ENCODE measurements at places on chromosomes 11 and 22. TPM values are rescaled to one million over a fixed set of nuclear protein-coding genes. Genes with fewer than 3 reads are reported as not detected.
A peak's percentile ranks its signal among the peaks of the same experiment; 100 is the strongest.

DNA sequence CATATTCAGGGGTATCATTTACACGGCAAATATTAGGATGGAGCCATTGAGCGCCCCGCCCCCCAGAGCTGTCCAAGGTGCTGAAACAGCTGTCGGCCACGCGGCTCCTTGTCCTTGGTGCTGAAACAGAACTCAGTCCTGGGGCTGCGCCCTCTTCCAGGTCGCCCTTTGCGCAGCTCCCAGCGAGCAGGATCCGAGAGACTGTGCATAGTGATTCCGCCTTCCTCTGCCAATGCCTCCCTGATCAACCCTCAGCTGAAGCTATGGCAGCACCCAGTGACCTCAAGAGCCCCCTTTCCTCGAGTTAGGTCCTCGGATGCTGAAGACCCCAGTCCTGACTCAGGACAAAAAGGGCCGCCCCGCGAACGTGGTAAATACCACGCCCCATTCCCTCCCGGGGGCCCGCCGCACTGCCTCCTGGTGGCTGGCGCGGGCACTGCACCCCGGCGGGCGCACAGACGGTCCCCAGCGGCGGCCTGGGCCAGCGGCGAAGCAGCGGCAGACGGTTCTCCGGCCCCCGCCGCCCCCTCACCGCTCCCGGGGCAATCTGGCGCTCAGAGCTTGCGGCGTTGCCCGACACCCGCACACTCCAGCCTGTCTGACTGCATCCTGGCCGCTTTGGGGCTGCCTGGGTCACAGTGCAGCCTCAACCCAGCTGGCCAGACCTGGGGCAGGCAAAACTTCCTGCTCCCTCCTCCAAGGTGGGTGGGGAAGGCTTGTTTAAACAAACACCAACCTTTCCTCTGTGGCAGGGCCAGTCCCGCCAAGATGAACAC lies 13.4 kb downstream of the SYT7 start:
- no peak overlapping the region for H3K27ac ChIP-seq
- H3K4me1 ChIP-seq: peaks cover 2% of the 10 kb centered on the region
- H3K27me3 ChIP-seq: peaks cover 15% of the 10 kb centered on the region
- no peak overlapping the region for H3K4me3 ChIP-seq
- no peaks in the 10 kb centered on the region for H3K36me3 ChIP-seq

DNA sequence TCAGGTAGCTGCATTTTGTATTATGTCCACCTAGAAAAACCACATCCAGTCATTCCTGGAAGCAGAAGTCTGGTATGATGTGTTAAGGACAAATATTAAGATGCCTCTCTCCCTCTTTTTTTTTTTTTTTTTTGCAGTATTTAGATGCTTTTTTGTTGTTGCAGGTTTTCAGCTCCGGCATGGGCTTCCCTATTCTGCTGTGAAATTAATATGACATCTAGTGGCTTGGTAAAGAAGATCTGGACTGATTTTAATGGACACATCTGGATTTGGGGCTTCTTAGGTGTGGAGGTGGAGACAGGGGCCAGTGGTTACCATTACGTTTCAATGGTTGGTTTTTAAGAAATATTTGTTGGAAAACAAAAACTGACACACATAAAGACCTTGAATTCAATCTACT lies 47.5 kb upstream of the RASSF10 start:
- peaks cover 26% of the 10 kb centered on the region for H3K27me3 ChIP-seq
- no peak overlapping the region for H3K27ac ChIP-seq
- H3K4me3 ChIP-seq: no peak overlapping the region
- no peak for DNase-seq

- peaks cover 94% of the 10 kb centered on the region for H3K4me1 ChIP-seq
- DNase-seq: peak; percentile 54
- H3K27ac ChIP-seq: peak overlapping the region; percentile 98
- peak overlapping the region; percentile 74 for H3K4me3 ChIP-seq
Observed at GRCh38 chr22:36332623-36333332, 55.0 kb downstream of the MYH9 start.

- H3K4me1 ChIP-seq: no peaks in the 10 kb centered on the region
- no peak overlapping the region for H3K27ac ChIP-seq
- no peak for DNase-seq
- H3K4me3 ChIP-seq: no peak overlapping the region
- H3K36me3 ChIP-seq: no peaks in the 10 kb centered on the region
- no peaks in the 10 kb centered on the region for H3K27me3 ChIP-seq
Observed at GRCh38 chr22:35140879-35141745, 75.2 kb downstream of the ISX start.

GRCh38 chr22:37328017-37328416 lies 45.7 kb downstream of the CYTH4 start:
- H3K4me3 ChIP-seq: no peak overlapping the region
- peaks cover 70% of the 10 kb centered on the region for H3K27me3 ChIP-seq
- H3K27ac ChIP-seq: no peak overlapping the region

DNA sequence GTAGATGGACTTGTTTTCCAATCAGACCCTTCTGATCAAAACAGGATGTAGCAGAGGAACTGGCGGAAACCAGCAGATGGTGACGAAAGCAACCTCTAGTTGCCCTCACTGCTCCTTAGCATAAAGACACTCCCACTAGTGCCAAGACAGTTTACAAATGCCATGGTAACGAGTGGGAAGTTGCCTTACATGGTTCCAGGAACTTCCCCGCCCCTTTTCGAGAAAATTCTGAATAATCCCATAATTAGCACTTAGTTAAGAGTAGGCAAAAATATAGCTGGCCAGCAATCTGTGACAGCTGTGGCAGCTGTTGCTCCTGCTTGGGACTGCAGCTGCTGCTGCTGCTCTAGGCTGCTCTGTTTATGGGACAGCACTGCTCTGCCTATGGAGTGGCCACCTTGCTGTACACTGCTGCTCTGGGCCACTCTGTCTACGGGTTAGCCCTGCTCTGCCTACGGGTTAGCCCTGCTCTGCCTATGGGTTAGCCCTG lies 33.4 kb upstream of the SORL1 start:
- peak; percentile 40 for DNase-seq
- H3K27me3 ChIP-seq: no peaks in the 10 kb centered on the region
- peak overlapping the region; percentile 62 for H3K27ac ChIP-seq
- peak overlapping the region; percentile 23 for H3K4me3 ChIP-seq

- no peak overlapping the region for H3K4me3 ChIP-seq
- H3K27me3 ChIP-seq: no peaks in the 10 kb centered on the region
- H3K27ac ChIP-seq: no peak overlapping the region
- peak; percentile 4 for DNase-seq
- peaks cover 3% of the 10 kb centered on the region for H3K4me1 ChIP-seq
Observed at GRCh38 chr22:39183991-39184585, 31.6 kb upstream of the CBX7 start.

DNA sequence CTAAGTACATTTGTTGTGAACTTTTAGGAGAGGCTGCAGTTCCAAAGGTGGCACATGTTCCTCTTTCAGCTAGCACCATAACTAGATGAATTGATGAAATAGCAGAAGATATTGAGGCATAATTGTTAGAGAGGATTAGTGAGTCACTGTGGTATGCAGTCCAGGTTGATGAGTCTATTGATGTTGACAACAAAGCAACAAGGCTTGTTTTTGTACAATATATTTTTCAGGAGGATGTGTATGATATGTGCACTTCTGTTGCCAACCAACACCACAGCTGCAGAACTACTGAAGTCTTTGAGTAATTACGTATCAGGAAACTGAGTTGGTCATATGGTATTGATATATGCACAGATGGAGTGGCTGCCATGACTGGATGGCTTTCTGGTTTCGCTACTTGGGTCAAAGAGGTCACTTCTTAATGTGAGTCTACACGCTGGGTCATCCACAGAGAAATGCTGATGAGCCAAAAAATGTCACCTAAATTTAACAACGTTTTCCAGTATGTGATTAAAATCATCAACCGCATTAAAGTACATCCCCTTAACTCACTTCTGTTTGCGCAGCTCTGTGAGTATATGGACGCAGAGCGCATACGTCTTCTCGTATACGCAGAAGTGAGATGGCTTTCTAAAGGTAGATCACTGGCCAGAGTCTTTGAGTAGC lies 261.3 kb upstream of the ANO5 start:
- no peaks in the 10 kb centered on the region for H3K4me1 ChIP-seq
- DNase-seq: no peak
- H3K27me3 ChIP-seq: no peaks in the 10 kb centered on the region
- no peaks in the 10 kb centered on the region for H3K36me3 ChIP-seq
- no peak overlapping the region for H3K4me3 ChIP-seq
- no peak overlapping the region for H3K27ac ChIP-seq

GRCh38 chr11:96257972-96258934 lies 84.7 kb downstream of the MAML2 start:
- H3K27ac ChIP-seq: peak overlapping the region; percentile 95
- H3K4me1 ChIP-seq: peaks cover 64% of the 10 kb centered on the region
- peaks cover 8% of the 10 kb centered on the region for H3K36me3 ChIP-seq
- H3K27me3 ChIP-seq: no peaks in the 10 kb centered on the region

DNA sequence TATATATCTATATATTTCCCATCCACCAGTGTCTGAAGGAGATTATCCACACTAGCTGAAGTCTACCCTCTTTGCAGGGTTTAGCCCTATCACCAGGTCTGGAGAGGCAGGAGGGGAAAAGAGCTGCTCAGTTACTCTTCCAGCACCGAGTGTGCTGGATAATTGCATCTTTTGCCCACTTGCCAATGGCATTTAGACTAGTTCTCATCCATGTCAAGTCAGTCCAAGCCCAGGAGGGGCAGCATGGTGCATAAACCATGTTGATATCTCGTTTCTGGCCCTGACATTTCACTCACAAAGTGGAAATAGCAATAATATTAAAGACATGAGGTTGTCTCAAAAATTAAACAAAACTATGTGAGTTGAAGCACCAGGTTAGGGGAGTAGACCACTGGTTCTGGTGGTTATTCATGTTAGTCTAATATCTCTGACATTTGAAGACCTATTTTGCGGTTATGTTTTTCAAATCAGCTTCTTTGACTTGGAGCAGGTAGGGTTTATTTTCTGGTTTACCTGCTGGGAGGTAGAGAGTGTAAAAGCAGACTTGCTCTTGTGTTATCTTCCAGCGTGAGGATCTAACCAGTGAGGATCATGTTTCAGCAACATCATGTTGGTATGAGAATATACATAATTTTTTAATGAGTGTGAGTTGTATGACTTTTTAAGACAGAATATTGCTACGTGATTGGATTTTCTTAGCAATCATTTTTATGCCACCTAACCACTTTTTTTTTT lies 273.2 kb upstream of the KIRREL3 start:
- no peaks in the 10 kb centered on the region for H3K27me3 ChIP-seq
- H3K36me3 ChIP-seq: no peaks in the 10 kb centered on the region
- no peak for DNase-seq
- no peak overlapping the region for H3K4me3 ChIP-seq
- no peaks in the 10 kb centered on the region for H3K4me1 ChIP-seq

DNA sequence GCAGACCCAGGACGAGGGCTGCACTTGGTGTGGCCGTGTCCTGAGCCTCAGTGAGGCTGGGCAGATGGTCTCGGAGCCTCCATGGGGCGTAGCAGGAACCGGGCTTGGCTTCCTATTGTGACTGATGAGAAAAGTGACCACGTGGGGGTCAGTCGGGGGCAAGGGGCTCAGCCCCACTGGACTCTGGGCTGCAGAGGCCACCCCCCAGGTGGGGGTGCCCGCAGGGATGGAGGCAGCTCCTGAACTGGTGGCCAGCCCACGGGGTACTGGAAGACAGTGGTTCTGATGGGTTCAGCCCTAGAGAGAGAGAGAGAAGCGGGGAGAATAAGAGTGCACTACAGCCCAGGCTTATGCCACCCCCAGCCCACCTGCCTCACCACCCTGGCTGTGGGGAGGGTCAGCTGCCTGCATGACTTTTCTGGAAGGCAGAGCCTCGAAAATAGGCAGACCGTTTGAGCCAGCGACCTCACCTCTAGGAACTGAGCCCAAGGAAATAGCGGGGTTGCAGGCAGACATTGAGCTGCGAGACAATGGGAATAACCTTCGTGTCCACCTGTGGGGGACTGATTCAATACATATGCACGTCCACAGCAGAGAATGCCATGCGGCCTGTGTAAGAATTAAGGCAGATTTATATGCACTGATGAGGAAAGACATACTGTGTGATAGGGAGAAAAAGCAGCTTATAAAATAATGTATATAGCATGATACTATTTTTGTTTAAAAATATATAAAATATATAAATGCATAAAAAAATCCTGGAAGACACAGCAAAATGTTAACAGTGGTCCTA lies 11.5 kb downstream of the CABP7 start:
- no peak for DNase-seq
- no peak overlapping the region for H3K27ac ChIP-seq
- no peak overlapping the region for H3K4me3 ChIP-seq
- no peaks in the 10 kb centered on the region for H3K4me1 ChIP-seq
- no peaks in the 10 kb centered on the region for H3K36me3 ChIP-seq

- H3K36me3 ChIP-seq: peaks cover 3% of the 10 kb centered on the region
- H3K4me3 ChIP-seq: no peak overlapping the region
- no peaks in the 10 kb centered on the region for H3K27me3 ChIP-seq
Observed at GRCh38 chr22:17882727-17883126, 108.5 kb upstream of the BID start.

DNA sequence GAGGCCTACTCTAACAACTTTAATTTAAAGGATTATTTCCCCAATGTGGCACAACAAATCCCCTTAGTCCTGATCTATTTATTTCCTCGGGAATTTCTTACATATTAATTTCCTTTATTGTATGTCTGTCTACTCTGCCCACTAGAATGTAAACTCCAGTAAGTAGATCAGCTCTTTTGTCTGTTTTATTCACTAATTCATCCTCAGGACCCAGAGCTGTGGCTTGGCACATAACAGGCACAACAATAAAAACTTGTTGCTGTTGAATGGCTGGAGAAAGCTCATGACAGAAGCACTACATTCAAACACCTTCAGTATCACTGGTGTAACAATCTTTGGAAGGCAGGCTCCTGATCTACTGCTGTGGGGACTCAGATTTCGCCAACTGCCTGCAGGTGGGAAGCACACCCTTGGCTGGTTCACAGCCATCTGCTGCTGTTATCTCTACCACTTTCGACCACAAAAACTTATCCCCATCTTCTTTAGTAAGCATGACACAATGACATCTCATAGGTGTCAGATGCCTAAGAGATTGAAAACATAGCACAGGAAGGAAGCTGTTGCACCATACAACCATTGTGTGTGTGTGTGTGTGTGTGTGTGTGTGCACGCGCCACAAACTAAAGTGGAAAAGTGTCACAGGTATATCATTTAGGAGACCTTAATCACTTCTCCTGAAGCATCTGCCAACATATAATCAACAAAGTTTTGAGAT lies 11.9 kb downstream of the HIRA start:
- H3K27ac ChIP-seq: peak overlapping the region; percentile 89
- peaks cover 20% of the 10 kb centered on the region for H3K36me3 ChIP-seq
- H3K4me1 ChIP-seq: peaks cover 52% of the 10 kb centered on the region
- DNase-seq: no peak
- H3K4me3 ChIP-seq: peak overlapping the region; percentile 55
- H3K27me3 ChIP-seq: no peaks in the 10 kb centered on the region

NXPE2 gene
- not detected for total RNA-seq

OR52E8 gene
- not detected for total RNA-seq

FOLH1 gene
- not detected for total RNA-seq

PLCB3 gene
- 18.9 TPM for total RNA-seq

LRRC4C gene
- total RNA-seq: not detected

SGSM1 gene
- total RNA-seq: 1.1 TPM

NUP50 gene
- total RNA-seq: 150 TPM

BTG4 gene
- not detected for total RNA-seq

OR56A3 gene
- not detected for total RNA-seq

ZNF74 gene
- total RNA-seq: 10.7 TPM

All from activated naive CD8-positive, alpha-beta T cell treated with anti-CD3 and anti-CD28 coated beads, Interleukin-2, amount 10 ng/mL, durations not matched to agents 7 days and 5 days (primary cell).